ENCODE measurements at places on chromosomes 11 and 22. TPM values are rescaled to one million over a fixed set of nuclear protein-coding genes. Genes with fewer than 3 reads are reported as not detected.
A peak's percentile ranks its signal among the peaks of the same experiment; 100 is the strongest.

Gene KCTD14
- total RNA-seq: 11.9 TPM

GRCh38 chr22:36569999-36570398, 41.0 kb upstream of the EIF3D start:
- H3K4me1 ChIP-seq: no peaks in the 10 kb centered on the region
- no peaks in the 10 kb centered on the region for H3K27me3 ChIP-seq

DNA sequence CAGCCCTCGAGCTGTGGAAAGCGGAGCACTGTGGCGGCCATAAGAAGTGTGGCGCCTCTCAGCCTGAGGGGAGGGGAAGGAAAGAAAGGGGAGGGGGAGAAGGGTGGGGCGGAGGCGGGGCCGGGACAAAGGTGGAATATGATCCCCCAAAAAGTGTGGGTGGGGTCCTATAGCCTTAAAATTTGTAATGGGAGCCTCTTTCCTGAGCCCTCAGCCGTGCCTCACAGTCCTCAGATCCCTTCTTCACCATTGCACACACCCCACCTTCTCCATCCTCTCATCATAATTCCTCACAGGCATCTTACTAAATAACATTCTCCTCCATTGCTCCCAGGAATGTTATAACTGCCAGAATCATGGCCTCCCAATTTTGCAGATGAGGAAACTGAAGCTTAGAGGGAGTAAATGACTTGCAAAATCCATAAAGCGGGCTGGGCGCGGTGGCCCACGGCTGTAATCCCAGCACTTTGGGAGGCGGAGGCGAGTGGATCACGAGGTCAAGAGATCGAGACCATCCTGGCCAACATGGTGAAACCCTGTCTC, 600 bp upstream of the RAB6A start:
- H3K27me3 ChIP-seq: no peaks in the 10 kb centered on the region
- H3K27ac ChIP-seq: peak overlapping the region; percentile 87
- H3K36me3 ChIP-seq: no peaks in the 10 kb centered on the region
- DNase-seq: peak; percentile 48
- H3K4me3 ChIP-seq: peak overlapping the region; percentile 35

GRCh38 chr11:79198203-79198897, 242.5 kb downstream of the TENM4 start:
- H3K27me3 ChIP-seq: no peaks in the 10 kb centered on the region
- no peak for DNase-seq
- no peak overlapping the region for H3K27ac ChIP-seq

DNA sequence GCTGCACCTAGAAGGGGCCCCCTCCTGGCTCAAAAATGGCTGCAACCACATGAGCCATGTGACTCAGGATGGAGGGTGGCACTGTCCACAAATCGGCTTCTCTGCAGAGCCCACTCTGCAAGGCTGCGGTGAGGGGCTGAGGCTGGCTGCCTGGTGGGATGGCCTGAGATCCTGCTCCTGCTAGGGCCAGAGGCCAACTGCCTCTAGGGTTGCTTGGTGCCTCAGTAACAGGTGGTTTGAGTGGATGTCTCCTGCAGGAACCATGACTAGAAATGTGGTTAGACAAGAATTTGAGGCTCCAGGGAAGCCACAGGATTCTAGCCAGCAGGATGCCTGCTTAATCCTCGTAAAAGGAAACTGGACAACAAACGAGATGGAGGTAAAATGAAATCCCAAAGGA, 17.1 kb downstream of the PATZ1 start:
- no peak overlapping the region for H3K27ac ChIP-seq
- DNase-seq: no peak
- H3K4me3 ChIP-seq: no peak overlapping the region
- no peaks in the 10 kb centered on the region for H3K4me1 ChIP-seq
- H3K36me3 ChIP-seq: peaks cover 19% of the 10 kb centered on the region
- H3K27me3 ChIP-seq: no peaks in the 10 kb centered on the region
